Right ventricle myocardium inferior (tissue), 1 donor: ENCODE measurements at places on chromosomes 2 and 18. TPM values are rescaled to one million over a fixed set of nuclear protein-coding genes. Genes with fewer than 3 reads are reported as not detected.

SP3 gene
- total RNA-seq, result 41.2 TPM

ERFE gene
- total RNA-seq, result 0.51 TPM

EVA1A gene
- total RNA-seq, result 0.84 TPM

GRCh38 chr2:180669016-180669415, 311.4 kb upstream of the UBE2E3 start:
- DNase-seq, result no peak

- no peak for DNase-seq
Measured at GRCh38 chr2:101574622-101575021, 99.7 kb upstream of the RFX8 start.

DNA sequence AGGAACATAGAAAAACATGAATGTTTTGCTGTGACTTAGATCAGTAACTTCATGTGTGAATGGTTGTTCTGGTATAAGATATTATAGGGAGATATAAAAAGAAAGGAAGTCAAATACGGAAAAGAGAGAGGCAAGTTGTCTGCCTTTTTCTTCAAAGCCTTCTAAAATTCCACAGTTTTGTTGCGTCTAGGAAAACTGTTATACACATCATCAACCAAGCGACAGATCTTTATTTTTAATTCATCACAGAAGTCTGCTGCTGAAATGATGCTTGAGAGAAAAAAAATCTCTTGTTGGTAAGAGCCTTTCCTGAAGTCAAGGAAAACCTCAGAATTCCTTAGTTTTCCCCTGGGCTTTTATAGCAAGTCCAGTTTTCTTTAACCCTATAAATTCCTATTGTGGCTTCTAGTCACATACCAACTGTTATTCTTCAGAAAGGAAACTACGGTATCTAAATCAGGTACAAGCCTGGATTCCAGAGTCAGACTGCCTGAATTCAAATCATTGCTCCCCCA, 36.3 kb upstream of the TANC1 start:
- no peak for DNase-seq
